ENCODE measurements at places on chromosomes 11 and 22.

DNA sequence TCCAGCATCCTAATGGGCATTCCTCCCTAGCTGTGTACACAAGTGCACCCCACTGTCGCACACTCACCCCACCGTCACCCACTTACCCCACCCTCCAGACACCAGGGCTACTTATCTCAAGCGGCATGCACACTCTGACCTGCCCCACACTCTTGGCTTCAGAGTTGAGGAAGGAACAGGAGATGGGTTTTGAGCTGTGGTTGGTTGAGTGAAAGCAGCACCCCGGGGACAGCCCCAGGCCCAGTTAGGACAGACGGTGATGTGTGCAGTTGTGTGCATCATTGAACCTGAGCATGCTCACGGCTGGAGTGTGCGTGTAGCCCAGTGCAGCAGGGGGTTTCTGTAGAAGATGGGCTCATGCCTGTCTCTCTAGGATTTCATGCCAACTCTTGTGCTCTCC is 32.5 kb downstream of the AHNAK start:
- DNase-seq: no peak

DNA sequence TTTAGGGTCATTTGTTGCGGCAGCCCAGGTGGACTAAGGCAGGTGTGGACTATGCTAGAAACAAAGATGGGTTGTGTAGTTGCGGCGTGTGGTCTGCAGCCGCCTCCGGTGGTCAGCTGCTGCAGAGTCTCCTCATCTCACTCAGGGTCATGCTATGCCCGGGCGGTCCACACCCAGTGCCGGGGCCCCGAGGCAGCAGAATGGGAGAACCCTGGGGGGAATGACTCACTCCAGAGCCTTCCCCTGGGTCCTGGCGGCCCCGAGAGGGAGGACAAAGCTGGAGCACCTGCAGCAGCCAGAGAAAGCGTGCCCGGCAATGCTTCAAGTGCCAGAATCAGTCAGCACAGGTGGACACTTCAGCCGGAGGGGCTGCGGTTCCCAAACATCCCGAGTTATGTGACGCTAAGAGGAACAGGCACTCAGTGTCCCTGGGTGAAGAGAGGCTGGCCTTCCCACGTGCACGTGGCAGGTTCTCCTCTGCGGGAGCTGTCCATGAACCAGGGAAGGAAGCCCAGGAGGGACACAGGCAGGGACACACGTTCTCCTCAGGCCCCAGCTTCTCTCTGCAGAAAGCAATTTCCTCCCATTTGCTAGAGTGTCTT is 289.6 kb upstream of the B3GAT1 start:
- no peak for DNase-seq

DNA sequence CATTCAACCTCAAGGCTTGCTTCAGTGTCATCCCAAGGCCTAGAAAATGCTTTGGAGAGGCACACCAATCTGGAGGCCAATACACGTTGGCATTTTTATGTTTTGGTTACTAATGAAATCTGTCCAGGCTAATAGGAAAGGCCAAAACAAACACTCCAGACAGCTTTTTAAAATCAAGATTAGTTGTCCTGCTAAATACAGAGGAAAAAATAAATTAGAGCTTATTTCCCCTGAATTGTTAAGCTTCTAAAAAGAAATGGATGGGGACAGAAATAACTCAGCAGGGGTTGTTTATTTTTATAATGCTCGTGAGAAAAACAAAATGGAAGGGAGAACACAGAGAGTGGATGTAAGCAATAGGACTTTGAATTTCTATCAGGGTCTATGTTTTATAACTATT is 438.5 kb upstream of the LRRC4C start:
- no peak for DNase-seq

DNA sequence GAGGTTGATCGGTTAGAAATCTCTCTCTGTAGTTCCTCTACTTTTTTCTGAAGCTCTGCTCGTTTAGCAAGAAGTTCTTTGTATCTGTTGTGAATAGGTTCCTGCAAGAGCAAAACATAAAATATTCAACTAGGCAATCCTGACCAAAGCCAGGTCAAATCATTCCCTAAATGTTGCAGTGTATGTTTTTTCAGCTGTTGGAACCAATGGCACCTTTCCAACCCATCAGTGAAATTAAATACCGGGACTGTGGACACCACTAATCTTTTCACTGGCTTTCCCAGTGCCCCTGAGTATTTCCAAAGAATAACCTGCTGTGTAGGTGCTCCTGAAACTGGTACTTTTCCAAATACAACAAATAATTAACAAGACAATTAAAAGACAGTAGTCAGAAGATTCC is 45.1 kb downstream of the CEP57 start:
- DNase-seq: no peak

- no peak for DNase-seq
These were observed 2.0 kb upstream of the NRXN2 start for GRCh38 chr11:64724863-64725532.

GRCh38 chr11:26860091-26860780 is 133.7 kb upstream of the FIBIN start:
- DNase-seq: no peak

GRCh38 chr11:64789331-64790204 is 11.2 kb upstream of the SF1 start:
- no peak for DNase-seq

- DNase-seq: no peak
These were observed 404.3 kb upstream of the TENM4 start for GRCh38 chr11:79845002-79845709.
